ENCODE measurements at places on chromosomes 3 and 15. TPM values are rescaled to one million over a fixed set of nuclear protein-coding genes. Genes with fewer than 3 reads are reported as not detected.

Gene SNX22
- total RNA-seq = 0.77 TPM

Gene RTP3
- not detected for total RNA-seq

Gene SERPINI2
- total RNA-seq = not detected

Gene KLHL6
- 33.5 TPM for total RNA-seq

Gene COL6A5
- total RNA-seq = not detected

Gene NT5DC2
- 54.7 TPM for total RNA-seq

Gene HES1
- total RNA-seq = 4.0 TPM

Gene FETUB
- not detected for total RNA-seq

GRCh38 chr3:128548426-128549282 is 55.7 kb upstream of the GATA2 start:
- no peak for ATAC-seq

- ATAC-seq = no peak
Measured at GRCh38 chr15:68413363-68414205, 18.4 kb downstream of the ITGA11 start.

- ATAC-seq = no peak
Measured at GRCh38 chr3:47692158-47692557, 89.5 kb downstream of the SMARCC1 start.

GRCh38 chr3:183328823-183329222 is 75.8 kb downstream of the B3GNT5 start:
- ATAC-seq = no peak

- ATAC-seq = no peak
Measured at GRCh38 chr3:95334461-95334860, 1271.6 kb downstream of the NSUN3 start.

DNA sequence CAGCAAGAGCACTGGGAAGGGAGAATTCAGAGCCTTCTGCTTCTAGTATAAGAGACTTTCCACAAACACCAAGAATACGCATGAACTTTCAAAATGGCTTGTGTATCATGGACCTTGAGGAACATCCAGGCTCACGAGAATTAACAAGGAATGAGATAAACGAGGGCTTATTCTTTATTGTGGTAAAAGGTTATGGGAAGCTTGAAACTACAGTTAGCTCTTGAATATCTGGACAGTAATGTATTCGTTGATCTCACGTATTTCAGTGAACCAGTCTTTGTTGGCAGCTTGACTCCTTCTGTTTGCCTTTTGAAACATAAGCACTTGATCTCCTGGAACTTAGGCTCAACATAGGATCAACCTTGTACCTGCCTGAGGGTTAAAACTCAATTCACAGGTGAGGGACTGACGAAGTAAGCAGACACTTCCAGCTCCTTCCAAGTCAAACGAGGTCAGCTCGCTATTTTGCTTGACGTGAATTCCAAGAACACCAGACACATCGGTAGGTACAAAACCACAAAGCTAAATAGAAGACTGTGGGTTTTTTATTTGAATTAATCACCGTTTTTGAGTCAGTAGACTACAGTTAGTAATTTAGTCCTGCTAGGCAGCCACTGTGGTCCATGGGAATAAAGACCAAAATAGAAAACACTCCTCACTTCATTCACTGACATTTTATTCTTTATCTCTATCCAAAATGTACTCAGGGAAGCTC is 30.8 kb downstream of the GALNT15 start:
- peak; percentile 71 for ATAC-seq

DNA sequence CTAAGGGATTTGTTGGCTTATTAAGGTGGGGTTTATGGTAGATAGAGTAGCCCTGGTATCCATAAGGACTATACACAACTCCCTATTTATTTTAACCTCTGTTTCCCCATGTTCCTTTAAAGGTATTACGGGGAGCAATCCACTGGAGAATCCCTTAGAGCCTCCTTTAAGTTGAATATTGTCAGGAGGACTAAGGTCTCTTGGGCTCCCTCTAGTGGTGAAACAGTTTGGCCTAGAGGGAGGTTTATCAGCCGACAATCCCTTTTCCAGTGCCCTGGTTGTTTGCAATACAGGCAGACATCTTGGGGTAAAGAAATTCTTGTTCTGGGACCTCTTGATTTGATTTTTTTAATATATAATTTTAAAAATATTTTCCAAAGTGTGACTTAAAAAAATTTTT is 12.9 kb downstream of the OPA1 start:
- peak; percentile 80 for ATAC-seq

GRCh38 chr3:118213892-118214291 is 820.8 kb downstream of the IGSF11 start:
- ATAC-seq = no peak

- ATAC-seq = no peak
Measured at GRCh38 chr3:142366434-142366833, 81.4 kb downstream of the XRN1 start.

DNA sequence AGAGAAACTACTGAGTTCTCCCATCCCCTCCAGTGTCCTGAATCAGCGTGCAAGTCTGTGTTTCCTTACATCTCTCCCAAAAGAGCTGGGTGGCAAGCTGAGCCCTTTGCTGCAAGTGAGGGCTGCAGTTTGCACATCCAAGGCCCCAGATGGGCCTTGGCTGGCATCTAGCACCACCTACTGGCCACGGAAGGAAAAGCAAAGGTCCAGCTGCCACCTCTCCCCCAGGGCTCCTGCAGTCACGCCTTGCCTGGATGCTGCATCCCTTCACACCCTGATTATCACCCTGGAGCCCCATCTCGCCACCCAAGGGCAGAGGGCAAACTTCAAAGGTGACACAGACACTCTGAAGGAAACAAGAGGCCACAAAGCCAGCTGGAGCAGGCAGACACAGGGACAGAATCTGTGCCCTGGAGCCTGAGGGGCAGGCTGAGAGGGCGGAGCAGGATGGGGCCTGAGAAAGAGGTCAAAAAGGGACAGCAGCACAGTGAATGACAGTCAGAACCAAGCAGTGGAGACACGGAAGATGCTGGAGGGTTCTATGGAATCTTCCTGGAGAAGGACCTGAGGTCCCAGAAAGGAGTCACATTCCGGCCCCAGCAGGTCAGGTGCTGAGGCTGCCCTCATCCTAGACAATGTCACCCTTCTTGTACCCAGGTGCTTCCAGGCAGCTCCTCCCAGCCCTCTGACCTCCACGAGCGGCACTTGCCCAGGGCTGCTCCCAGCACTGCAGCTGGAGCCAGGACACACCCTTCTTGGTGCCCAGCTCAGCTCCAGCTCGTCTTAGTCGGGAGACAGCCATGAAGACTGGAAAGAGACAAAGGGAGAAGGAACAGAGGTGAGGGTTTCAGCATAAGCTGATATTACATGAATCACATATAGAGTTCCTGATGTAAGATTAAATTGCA is 18.3 kb upstream of the NTRK3 start:
- peak; percentile 74 for ATAC-seq

GRCh38 chr3:58366699-58367098 is 34.0 kb downstream of the PXK start:
- peak; percentile 35 for ATAC-seq

- peak; percentile 84 for ATAC-seq
Measured at GRCh38 chr3:45208586-45208985, 17.5 kb downstream of the TMEM158 start.

DNA sequence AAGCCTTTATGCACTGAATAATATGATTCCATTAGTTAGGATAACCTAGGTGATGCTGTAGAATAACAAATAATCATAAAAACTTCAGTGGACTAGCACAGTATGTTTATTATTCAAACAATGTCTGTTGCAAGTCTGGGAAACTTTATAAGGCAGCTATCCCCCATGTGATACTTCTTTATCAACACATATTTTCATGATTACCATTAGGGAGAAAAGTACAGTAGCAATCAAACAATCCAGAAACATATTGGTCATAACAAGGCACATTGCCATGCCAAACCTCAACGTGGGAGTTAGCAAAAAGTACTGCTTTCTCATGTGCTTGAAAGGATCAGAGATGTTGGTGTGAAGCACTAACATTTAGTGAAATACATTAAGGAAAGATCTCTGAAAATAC is 35.5 kb downstream of the EOMES start:
- no peak for ATAC-seq

DNA sequence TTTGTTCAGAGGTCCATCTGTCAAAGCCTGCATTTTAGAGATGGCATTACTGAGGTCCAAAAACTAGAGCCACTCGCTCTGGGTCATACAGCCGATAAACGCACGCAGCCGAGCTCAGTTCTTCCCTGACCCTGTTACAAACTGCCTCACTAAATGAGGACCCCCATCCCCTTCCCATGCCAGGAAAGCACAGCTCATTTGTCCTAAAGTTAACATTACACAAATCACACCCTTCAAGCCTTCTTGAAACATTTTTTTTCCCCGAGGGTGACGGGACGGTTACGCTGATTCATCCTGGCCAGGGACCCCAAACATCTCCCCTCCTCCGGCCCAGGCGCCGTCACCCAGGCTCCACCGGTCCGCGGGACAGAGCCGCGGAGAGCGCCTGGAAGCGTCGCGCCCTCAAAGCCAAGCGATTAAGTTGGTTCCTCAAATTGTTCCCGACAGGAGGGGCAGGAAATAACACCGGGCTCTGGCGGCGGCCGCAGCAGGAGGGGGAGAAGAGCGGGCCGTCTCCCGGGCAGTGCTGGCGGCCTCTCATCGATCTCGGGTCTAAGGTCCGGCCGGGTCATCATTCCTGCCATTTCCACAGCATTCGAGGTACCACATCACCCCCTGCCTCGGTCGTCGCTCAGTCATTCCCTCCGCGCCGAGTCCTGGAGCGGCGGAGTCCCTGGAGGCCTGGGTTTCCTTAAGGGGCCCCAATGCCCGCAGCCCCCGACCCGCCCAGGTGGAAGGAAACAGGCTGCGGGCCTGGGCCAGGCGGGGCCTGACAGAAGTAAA is 619 bp upstream of the CMTM8 start:
- ATAC-seq = peak; percentile 8

All from activated T-helper 17 cell treated with anti-CD3 and anti-CD28 coated beads, Interleukin-2, amount 50 U/mL, for 72 hours (primary cell).